ENCODE measurements at places on chromosomes 16 and 17.

DNA sequence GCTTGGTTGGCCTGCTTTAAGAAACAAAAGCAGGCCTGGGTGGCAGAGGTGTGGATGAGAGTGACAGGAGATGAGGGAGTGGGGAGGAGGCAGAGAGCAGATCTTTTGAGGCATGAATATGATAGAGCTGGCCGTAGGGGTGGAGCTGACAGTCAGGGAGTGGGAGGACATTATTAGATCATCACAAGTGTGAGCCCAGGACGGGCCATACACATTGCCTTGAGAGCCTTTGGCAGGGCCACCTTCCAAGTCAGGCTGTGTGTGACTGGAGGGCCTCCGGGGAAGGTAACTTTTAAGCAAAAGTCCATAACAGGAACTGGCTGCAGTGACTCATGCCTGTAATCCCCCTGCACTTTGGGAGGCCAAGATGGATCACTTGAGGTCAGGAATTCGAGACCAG is 26.3 kb downstream of the GINS3 start:
- DNase-seq, result no peak

DNA sequence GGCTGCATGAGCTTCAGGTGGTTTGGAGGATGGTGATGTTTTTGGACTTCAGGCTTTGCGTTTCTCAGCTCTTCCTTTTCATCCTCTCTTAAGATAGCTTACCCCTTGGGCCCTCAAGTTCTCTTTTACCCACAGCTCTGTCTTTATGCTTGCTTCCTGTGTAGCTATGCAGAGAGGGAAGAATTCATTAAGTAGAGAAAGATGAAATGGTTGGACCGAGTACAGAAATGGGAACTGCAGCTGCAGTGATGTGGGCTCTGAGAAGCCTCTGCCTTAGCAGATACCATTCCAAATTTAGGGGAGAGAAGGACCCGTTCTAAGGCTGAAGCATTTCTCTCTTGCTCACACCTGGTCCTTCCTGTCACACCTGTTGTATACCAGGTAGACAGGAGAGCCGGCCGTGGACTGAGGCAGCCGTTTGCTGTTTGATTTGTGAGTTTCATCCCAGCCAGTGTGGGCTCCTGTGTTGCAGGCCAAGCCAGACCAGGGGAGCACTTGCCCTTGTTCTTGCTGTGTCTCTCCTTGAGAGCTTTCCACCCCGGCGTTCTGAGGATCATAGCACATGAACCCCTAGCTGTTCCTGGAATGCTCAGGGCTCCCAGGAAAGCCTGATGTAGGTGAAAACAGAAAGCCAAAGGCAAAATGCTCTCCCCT is 392.7 kb downstream of the CPPED1 start:
- no peak for DNase-seq

GRCh38 chr17:80730739-80731138 is 186.1 kb downstream of the RPTOR start:
- no peak for DNase-seq

GRCh38 chr16:89136931-89137330 is 34.6 kb upstream of the CDH15 start:
- no peak for DNase-seq

DNA sequence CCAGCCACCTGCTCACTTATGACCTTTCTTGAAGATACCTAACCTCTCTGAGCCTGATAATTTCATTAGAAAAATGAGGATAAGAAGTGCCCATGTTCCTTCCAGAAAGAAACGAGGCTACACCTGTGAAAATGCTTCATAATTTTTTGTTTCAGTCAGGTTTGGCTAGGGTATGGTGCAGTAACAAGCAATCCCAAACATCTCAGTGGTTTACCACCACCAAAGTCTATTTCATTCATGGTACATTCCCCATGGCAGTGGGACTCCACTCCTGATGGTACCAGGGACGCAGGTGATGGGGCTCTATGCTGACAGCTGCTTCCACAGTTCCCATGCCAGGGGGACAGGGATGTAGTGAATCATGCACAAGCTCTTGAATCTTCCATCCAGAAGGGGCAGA is 147.6 kb upstream of the CES5A start:
- DNase-seq, result no peak

DNA sequence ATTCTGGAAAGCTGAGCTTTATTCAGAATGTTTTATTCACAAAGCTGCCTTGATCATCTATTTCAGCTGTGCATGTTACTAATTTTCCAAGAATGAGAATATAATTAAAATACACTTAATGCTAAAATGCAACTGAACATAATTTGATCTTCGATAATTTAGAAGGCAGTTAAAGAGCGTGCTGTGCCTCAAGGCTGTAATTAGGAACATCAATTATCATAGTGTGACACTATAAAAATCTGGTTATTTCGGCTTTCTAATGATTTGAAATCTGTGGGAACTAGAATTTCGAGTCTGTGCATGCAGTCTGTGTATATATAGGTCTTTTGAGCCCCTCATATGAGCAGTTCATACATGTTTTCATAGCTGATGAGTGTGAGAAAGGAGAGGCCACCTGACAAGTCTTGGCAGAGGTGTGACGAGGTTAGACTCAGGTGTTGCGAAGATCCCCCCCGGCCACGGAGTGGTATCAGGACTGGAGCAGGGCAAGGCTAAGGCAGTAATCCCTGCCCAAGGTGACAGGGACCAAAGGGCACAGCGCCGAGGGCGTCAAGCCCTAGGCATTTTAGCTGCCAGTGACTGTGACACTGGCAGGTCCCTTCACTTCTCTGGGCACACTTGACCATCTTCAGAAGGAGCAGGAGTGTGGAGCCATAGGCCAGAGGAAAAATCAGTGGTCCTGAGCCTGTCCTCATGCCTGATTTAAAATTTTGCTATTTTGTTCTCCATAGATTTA is 328.5 kb downstream of the SNX29 start:
- DNase-seq, result no peak

DNA sequence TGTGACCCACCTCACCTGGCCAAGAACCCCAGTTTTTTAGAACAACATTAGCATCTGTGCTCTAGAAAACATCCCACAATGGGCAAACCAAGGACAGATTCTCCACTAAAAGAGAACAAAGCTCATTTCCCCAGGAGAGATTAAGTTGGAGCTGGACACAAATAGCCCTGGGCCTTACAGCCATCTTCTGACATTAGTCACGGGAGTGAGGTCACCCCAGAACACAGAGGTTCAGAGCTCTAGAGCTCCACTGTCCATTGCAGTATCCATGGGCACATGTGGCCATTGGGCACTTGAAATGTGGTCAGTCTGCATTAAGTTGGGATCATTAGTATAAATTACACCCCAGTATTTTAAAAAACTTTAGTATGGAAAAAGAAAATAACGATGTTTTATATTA is 47.6 kb upstream of the RBBP6 start:
- no peak for DNase-seq

DNA sequence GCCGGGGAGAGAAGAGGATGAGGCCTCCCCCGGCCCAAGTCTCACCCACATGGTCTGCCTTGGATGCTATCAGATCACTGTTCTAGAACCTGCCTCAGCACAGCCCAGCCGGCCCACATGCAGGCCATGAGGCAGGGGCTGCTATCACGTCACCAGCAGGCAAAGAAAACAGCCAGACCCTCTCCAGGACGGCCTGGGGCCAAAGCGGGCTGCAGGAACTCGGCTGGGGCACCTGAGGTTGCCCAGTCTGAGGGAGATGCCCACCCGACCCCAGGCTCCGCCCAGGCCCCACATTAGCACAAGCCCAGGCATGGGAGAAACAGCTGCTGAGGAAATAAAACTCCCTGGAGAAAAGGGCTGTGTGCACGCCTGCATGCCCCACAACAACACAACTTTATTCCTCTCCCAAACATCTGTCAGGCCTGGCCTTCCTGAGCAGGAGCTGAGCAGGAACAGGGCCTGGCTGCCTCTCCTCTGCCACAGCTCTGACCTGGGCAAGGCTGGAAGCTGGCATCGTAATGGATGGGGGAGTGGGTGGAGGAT is 6.7 kb upstream of the SMIM5 start:
- no peak for DNase-seq

DNA sequence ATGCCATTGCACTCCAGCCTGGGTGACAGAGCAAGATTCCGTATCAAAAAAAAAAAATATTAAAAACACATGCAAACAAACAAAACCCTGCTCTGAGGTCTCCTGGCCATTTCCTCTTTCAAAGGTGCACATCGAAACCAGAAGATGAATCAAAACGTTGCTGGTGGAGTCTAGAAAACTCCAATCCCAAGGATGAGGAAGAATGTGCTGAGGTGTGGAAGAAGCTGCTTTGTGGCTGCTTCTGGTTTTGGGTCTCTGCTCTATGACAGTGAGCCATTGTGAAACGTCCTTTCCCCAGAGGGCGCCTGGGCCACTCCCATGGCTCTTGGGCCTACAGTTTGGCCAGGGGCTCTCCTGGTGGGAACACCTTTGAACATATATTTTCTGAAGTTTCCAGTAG is 112.6 kb downstream of the IRF8 start:
- DNase-seq, result no peak

DNA sequence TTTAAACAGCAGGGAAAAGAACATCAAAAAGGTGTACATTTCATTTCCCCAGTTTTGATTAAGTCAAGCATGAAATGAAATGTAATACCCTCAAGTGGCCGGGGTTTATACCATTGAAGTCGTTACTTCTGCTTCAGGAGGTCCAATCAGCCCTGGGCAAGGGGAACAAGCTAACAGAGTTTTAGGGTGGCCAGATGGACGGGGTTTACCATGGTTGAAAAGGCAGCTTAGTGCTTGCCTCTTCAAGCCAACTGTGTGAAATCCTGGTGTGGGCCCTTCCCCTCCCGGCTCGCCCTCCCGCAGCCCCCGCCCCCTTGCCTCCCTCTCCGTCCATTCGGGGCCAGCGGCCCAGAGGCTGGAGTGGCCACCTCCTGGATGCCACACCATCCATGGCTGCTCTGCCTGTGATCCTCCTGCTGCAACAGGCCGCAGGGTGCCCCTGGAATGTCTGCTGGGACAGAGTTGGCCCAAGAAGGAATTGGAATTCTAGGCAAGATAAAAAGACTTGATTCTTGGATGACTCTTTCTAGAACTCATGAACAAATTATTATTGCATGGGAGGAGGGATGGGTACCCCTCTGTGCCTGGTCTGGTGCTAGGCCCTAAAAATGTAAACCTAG is 296.2 kb upstream of the IRX3 start:
- no peak for DNase-seq

- DNase-seq, result no peak
These were observed 20.8 kb downstream of the TMEM92 start for GRCh38 chr17:50295021-50295420.

DNA sequence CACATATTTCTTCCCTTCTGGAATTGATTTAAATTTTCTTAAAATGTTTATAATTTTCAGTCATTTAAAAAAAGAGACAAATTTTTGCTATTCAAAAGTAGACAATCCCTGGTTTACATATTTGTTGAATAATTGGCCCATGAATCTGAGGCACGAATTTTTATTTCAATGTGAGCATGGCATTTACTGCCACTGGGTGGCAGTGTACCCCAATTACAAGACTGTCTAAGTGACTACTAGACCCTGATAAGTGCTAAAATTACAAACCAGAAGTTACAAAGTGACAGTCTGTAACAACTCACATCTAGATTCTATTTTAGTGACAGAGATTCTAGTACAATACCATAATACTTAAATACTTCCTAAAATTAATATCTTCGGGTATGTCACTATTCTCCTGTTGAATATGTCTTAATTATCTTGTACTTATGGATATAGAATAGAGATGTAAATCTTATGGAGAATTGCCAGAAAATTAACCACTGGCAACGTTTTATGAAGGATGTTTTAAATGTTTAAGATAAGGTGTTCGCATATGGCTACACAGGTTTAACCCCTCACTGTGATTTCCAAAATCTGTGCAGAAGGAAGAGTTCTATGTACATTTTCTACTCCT is 235.8 kb downstream of the MAP2K4 start:
- DNase-seq, result no peak

GRCh38 chr17:81037798-81038733 is 3.1 kb downstream of the BAIAP2 start:
- no peak for DNase-seq

DNA sequence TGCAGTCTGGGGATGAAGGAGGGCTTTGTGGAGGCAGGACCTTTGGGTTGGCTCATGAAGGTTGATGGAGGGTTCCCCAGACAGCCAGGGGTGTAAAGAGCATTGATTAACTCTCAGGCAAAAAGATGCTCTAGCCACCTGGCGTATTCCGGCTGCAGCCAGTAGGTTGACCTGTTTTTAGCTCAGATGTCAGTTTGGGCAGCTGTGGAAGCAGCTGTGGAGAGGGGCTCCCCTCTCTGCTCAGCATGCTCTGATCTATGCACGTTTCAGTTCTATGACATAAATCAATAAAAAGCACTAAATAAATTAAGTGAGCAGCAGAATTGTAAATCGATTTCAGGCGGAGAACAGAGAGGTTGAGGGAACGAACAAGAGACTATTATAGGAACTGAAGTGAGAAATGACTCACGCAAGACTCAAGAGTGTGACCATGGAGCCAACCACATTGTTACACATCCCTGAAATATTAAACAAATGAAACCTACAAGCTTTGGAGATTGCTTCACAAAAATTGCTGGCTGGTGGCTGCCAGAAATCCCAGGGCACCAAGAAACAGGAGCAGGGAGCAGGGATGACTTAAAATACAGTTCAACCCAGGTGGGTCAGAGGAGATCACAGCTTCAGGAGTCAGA is 111.9 kb downstream of the GSG1L start:
- DNase-seq, result no peak

DNA sequence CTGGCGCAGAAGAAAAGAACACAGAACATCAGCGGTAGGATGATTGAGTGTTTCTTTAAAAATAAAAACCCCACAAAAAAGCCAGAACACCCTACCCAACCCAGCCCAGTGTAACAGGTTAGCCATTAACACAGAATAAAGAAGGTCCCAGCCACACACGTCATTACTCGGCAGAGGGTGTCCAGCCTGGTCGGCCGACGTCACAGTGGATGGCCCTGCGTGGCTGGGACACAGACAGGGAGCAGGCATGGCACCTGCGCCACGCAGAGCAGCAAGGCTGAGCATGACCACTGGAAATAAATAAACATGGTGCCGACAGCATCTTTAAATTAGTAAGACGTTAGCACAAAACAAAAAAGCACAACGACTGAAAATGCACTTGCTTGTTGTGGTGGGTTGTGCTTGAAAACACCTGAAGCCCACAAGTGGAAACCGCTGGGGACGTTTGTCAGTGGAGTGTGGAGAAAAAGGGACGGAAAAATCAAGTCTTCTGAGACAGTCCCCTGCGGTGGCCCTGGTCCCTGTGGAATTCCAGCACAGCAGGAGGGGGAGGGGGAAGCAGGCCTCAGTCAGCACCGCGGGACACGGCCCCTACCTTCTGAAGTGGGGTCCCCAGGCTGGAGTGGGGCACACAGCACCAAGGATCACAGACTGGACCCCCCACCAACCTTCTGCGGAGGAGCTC is 39.2 kb downstream of the SLC7A5 start:
- DNase-seq, result no peak

- no peak for DNase-seq
These were observed 8.8 kb upstream of the NR1D1 start for GRCh38 chr17:40108970-40109824.

DNA sequence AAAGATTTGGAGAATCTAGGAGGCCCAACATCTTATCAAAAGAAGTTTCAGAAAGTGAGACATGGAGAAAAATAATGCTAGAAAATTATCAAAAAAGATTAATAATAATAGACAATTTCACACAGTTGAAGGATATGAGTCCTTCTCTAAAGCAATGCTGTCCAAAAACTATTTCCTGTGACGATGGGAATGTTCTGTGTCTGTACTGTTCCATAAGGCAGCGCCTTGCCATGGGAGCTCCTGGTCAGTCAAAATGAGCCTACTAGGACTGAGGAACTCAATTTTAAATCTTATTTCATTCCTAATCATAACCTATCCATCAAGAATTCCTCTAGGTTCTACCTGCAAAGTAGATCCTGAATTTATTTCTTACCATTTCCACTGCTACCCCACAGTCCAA is 49.0 kb downstream of the CACNG1 start:
- no peak for DNase-seq

Measured in stimulated activated CD4-positive, alpha-beta T cell treated with anti-CD3 and anti-CD28 coated beads, Interleukin-1b, Interleukin-23, amount 100 ng/mL, for 1 hour (primary cell).